Aorta (tissue), 5 donors: ENCODE measurements at places on chromosomes 7 and 10. TPM values are rescaled to one million over a fixed set of nuclear protein-coding genes. Genes with fewer than 3 reads are reported as not detected.

DNA sequence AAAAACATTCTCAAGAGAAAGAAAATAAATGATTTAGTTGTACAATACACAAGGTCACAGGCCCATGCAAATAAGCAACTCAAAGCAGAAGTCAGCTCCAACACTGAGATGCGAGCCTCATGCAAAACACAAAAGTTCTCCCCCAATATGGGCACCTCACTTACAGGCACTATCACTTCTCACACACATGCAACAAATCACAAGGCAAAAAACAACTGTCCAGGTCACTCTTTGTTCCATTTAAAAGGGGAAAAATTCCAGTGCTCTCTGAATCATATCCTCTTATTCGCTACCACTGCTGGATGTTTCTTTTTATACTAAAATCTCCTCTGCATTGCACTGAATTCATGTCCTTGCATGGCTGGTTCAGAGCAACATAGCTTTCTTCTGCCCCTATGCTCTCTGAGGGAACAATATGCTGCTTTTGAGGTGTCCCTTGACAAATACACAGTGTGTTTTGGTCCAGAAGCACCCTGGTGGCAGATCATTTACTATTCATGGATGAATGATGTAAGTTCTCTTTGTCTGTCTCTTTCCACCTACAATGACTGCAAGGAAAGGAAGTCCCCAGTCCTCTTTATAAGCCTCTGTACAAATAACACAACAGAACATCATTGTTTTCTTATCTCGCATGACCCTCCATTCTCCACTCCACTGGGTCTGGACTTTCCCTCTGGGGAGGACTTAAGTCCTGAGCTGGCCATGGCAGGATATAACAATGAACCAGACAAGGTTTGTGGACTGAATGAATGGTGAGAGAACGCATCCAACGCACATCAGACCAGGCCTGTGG lies 85.4 kb upstream of the GSDME start:
- H3K36me3 ChIP-seq = no peaks in the 10 kb centered on the region
- H3K4me3 ChIP-seq = no peak overlapping the region
- no peaks in the 10 kb centered on the region for H3K4me1 ChIP-seq
- H3K27ac ChIP-seq = no peak overlapping the region
- H3K27me3 ChIP-seq = no peaks in the 10 kb centered on the region

DNA sequence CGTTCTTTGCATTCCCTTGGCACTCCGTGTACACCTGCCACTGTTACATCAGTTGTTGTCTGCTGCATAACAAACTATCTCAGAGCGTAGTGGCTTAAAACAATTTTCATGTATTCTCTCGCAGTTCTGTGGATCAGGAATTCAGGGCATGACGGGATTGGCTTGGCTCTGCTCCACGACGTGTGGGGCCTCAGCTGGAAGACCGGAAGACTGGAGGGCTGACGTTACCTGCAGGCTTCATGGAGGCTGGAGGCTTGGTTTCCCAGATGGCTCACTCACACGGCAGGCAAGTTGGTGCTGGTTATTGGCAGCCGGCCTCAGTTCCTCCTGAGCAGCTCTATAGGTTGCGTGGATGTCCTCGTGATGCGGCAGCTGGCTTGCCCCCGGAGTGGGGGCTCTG lies 25.5 kb downstream of the NYAP1 start:
- H3K36me3 ChIP-seq = no peaks in the 10 kb centered on the region
- no peak overlapping the region for H3K4me3 ChIP-seq
- no peaks in the 10 kb centered on the region for H3K27me3 ChIP-seq
- no peak for DNase-seq

DNA sequence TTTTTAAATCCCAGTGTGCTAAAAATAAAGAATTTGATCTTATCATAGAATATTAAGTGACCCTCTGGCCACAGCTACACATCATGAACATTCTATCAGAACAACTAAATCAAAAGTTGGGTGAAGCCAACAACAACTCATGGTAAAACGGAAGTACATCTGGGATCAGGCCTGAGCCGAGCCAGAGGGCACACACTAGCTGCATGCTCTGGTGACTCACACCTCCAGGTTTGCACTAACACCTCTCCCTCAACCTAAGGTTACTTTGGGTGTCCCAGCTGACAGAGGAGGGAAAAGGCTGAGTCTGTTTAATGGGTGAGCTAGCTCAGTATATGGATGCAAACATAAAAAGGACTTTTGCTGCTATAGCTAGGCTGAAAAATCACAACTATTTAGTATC lies 281.6 kb downstream of the HGF start:
- H3K36me3 ChIP-seq = no peaks in the 10 kb centered on the region
- H3K4me1 ChIP-seq = no peaks in the 10 kb centered on the region
- H3K27ac ChIP-seq = no peak overlapping the region
- no peak overlapping the region for H3K4me3 ChIP-seq
- no peaks in the 10 kb centered on the region for H3K27me3 ChIP-seq

The IPMK gene
- total RNA-seq = 4.5 TPM

- no peak overlapping the region for H3K27ac ChIP-seq
- no peaks in the 10 kb centered on the region for H3K4me1 ChIP-seq
- no peak overlapping the region for H3K4me3 ChIP-seq
- DNase-seq = no peak
Measured at GRCh38 chr10:71326464-71326881, 7.4 kb downstream of the SLC29A3 start.

DNA sequence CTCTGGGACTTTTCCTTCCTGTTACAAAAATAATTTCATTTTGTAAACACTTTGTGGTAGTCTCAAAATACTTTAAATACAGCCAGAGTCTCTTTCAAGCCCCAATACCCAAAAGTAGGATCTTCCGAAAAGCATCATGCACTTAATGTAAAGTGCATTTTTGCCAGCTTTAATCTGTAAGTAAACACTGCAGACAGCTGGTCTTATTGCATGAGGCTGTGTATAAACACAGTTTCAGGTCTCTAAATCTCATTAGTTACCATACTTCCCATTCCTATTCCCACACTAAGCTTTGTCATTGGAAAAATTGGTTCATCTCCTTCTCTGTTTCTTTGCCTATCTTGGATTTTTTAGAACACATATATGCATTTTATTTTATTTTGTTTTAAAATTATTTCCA lies 87.6 kb upstream of the GNAI1 start:
- H3K36me3 ChIP-seq = no peaks in the 10 kb centered on the region
- DNase-seq = no peak
- H3K27me3 ChIP-seq = peaks cover 3% of the 10 kb centered on the region
- no peaks in the 10 kb centered on the region for H3K4me1 ChIP-seq

The CALML3 gene
- total RNA-seq = not detected

GRCh38 chr7:101170617-101171441 lies 5.5 kb upstream of the VGF start:
- no peaks in the 10 kb centered on the region for H3K36me3 ChIP-seq
- no peak overlapping the region for H3K27ac ChIP-seq
- no peaks in the 10 kb centered on the region for H3K27me3 ChIP-seq
- H3K4me1 ChIP-seq = no peaks in the 10 kb centered on the region
- DNase-seq = no peak

- no peaks in the 10 kb centered on the region for H3K4me1 ChIP-seq
- DNase-seq = no peak
- no peak overlapping the region for H3K27ac ChIP-seq
- H3K36me3 ChIP-seq = no peaks in the 10 kb centered on the region
- H3K27me3 ChIP-seq = no peaks in the 10 kb centered on the region
Measured at GRCh38 chr10:11170993-11171851, 153.6 kb downstream of the CELF2 start.

DNA sequence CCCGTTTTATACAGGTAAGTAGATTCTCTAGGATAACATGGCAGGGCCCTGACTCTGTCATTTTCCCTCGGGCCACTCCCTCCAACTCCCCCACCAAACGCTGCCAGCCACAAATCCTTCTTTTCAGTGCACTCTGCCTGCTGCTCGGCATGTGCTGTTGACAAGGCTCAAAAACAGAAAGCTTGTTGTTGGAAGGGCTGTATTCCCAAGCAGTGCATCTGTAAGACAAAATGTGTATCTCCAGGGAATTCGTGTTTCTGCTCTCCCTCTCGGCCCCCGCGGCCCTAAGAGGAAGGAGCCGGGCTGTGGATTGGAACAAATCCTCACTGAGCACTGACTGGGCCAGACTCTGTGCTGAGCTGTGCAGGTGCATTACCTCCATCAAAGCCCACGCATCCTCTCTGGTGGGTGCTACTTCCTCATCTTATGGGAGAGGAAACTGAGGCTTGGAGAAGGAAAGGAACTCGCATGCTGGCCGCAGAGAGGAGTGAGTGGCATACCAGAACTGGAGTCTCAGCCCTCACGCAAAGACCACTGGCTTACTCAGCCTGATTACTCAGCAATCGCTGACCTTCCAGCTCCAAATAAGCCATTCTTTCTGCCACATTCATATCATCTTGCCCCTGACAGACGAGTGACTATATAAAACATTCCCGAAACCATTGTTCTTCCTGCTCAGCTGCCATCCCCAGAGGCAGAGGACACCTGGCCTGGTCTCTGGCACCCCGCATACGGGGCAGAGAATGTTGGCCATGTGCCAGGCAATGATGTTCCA lies 33.5 kb upstream of the ENO4 start:
- H3K36me3 ChIP-seq = no peaks in the 10 kb centered on the region
- H3K27ac ChIP-seq = no peak overlapping the region
- no peaks in the 10 kb centered on the region for H3K27me3 ChIP-seq
- no peak overlapping the region for H3K4me3 ChIP-seq

DNA sequence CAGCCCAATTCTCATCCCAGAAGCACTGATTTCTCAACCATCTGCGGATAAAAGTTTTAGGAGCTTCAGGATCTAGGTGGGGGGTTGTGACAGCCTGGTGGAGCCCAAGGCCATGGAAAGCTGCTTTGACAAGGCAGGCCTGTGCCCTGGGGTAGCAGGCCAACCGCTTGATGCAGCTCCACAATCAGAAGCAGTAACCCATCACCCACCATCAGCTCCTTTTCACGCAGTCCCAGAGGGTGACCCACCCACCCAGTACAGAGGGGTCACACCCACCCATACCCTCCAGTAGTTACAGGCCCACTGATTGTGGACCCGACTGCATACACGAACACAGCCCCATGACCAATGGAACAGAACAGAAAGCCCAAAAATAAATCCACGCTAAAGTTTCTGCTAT lies 253.9 kb downstream of the AHR start:
- H3K36me3 ChIP-seq = no peaks in the 10 kb centered on the region
- no peaks in the 10 kb centered on the region for H3K27me3 ChIP-seq
- H3K4me1 ChIP-seq = no peaks in the 10 kb centered on the region
- no peak overlapping the region for H3K4me3 ChIP-seq
- no peak overlapping the region for H3K27ac ChIP-seq

DNA sequence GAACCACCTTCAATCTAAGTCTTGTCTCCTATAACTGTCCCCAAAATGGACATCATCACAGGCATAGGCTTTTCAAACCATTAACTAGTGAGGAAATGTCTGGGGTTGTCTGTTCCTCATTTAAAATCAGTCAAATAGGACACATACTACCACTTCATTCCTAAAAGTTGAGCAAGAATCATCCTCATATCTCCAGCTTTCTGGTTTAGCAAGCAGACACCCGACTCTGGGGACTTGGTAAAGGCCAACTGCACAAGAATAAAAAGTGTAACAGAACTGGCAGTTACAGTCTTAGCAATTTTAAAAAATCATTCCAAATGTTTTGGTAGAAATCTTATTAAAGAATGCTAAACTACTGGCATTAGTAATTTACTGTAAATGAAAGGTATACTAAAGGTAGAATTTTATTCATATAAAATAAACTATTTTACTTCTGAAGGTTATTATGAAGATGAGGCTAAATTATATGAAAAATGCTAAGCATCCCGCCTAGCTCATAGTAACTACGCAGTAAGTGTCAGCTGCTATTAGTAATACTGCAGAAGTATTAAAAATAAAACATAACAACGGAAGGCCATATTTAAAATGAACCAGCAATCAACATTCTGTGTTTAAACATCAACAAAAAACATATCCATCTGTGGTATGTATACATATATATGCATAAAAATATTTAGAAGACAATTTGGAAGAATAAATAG lies 60.8 kb downstream of the ZNF438 start:
- DNase-seq = no peak
- H3K27me3 ChIP-seq = no peaks in the 10 kb centered on the region
- peaks cover 6% of the 10 kb centered on the region for H3K4me1 ChIP-seq
- no peak overlapping the region for H3K4me3 ChIP-seq
- H3K36me3 ChIP-seq = no peaks in the 10 kb centered on the region

- no peaks in the 10 kb centered on the region for H3K4me1 ChIP-seq
- no peak overlapping the region for H3K4me3 ChIP-seq
- no peak overlapping the region for H3K27ac ChIP-seq
- H3K27me3 ChIP-seq = no peaks in the 10 kb centered on the region
- no peak for DNase-seq
Measured at GRCh38 chr10:29443745-29444523, 155.1 kb downstream of the LYZL1 start.

The VAX1 gene
- not detected for total RNA-seq

The PPP1R3A gene
- not detected for total RNA-seq

DNA sequence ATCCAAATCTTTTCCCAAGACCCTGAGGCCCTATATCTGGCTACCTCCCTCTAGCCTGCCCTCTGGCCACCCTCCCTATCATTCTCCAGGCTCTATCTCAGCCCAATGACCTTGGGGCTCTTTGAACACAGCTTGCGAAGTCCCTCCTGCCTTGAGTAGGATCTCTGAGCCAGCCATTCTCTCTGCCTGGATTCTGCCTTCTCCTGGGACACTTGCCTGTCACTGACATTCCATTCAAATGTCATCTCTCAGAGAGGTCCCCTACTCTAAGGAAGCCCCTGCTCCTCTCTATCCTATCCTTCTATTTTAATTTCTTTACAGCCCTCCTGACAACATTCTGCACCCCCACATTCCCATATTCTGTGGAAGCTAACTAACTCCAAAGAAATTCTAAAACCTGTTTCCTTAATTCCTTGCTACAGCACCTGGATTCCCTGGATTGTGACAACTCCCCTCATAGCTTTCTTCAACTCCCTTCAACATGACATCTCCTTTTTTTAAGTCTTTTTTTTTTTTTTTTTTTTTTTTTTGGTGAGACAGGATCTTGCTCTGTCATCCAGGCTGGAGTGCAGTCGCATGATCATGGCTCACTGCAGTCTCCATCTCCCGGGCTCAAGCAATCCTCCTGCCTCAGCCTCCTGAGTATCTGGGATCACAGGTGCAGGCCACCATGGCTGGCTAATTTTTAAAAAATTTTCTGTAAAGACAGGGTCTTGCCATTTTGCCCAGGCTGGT lies 81.0 kb upstream of the ASAH2 start:
- no peaks in the 10 kb centered on the region for H3K36me3 ChIP-seq
- no peaks in the 10 kb centered on the region for H3K27me3 ChIP-seq
- no peak for DNase-seq
- H3K4me3 ChIP-seq = no peak overlapping the region

DNA sequence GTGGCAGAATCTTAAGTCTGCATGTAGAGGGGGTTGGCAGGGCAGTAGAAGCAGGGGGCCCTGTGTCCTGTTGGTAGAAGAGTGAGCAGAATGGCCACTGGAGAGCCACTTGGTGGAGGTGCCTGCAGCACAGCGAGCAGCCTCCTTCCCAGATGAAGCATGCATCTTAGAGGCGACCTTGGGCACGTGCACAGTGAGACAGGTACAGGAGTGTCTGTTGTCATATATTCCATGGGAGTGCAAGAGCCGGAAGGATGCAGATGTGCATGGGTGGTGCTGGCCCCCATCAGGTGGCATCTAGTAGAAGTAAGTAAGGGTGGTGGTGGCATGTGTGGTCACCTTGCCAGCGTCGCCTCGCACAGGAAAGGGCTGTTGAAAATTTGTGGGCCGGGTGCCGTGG lies 53.9 kb downstream of the CUX1 start:
- no peak overlapping the region for H3K4me3 ChIP-seq
- H3K27ac ChIP-seq = no peak overlapping the region
- no peak for DNase-seq
- H3K4me1 ChIP-seq = no peaks in the 10 kb centered on the region
- H3K27me3 ChIP-seq = no peaks in the 10 kb centered on the region

The PNLIPRP3 gene
- total RNA-seq = not detected
